ENCODE measurements at places on chromosomes 5 and 9.

GRCh38 chr5:139971202-139971725, 71.8 kb downstream of the NRG2 start:
- no peak for DNase-seq

GRCh38 chr5:154493274-154493673, 15.2 kb upstream of the HAND1 start:
- DNase-seq = no peak

DNA sequence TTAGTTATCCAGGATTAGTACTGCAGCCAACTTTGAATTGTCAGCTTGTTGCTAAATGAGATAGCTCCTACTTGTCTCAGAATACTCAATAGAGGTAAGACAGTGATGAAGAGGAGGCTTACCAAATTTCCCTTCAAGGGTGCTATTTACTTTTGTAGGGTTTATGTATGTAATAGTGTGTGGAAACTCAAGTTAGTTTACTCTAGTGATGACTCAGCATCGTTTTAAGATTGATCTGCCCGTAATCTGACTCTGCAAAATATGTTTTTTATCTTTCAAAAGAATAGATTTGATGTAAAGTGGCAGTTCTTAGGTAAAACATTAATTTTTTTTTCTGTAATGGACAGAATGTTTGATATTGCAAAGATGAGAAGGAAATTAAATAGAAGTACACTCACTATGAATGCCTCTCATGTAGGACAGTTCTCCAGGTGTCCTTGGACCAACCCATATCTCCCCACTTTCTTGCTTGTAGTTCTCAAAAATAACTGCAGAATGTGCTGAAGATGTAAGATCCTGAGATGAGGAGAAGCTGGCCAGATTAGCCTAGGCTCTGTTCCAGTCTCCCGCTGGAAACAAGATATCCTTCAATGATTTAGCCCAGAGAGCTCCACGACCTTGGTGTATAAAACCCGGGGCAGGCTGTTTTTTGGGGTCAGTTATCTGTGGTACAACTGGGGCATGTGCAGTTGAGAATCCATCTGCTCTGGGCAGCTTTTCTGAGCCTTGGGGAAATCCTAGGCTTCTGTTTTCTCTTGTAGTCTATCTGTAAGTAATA, 24.4 kb upstream of the MROH2B start:
- no peak for DNase-seq

DNA sequence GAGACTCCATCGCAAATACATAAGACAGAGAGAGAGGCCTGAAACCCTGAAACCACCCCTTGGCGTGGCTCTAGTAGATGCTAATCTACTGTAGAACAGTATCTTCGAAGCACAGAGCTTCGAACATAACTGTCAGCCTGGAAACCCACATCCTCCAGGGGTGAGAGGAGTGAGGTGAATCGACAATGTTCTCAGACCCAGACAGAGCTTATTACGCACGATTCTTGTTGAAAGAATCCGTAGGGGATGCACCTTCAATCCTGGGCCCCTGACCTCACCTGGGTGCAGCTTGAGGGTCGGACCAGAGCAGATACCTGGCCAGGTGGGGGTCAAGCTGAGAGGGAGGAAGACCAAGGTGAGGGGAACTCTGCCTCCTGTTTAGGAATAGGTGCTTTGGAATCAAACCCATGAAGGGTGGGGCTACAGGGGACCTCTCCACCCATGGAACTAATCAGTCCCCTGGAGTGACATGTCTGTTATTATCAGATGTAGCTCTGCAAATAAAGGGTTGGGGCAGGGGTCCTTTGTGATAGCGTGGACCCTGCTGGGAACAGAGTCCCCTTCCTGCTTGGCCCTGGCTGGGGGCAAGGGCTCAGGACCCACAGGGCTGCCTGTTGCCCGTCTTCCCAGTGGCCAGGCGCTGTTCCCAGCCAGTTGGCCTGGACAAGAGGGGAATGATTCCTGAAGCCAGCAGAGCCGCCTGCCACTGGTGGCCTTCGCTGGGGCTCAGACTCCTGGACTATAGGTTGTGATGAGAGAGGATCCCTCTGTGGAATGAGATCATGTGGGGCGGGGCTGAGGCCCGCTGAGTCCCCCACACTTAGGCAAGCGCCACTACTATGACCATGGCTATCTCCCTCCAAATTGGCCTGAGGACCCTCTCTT, 41.2 kb downstream of the DBH start:
- peak; percentile 79 for DNase-seq

GRCh38 chr9:76018761-76019160, 128.3 kb downstream of the PCSK5 start:
- DNase-seq = no peak

- DNase-seq = no peak
These were observed 224.8 kb upstream of the WWC1 start for GRCh38 chr5:168066536-168067208.

DNA sequence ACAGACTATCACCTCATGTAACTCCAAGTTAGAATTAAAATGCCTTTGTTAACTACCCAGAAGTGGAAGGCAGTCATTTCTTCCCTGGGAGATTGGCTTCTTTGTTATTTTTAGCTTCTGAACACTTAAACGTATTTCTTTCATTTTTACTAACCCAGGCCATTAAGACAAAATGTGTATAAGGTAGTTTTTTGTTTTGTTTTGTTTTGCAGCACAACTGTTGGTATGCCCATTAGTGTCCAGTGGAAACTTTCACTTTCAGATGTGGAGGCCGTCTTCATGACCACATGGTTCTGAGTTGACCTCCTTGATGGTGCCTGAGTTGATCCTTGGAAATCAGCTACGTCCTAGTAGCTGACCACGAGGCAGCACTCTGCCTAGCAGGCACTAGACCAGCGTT, 264.6 kb upstream of the ZNF608 start:
- DNase-seq = no peak

- peak; percentile 31 for DNase-seq
These were observed 39.7 kb downstream of the ACTL7B start for GRCh38 chr9:108816037-108816436.

- no peak for DNase-seq
These were observed 143.2 kb downstream of the RMI1 start for GRCh38 chr9:84123648-84124406.

DNA sequence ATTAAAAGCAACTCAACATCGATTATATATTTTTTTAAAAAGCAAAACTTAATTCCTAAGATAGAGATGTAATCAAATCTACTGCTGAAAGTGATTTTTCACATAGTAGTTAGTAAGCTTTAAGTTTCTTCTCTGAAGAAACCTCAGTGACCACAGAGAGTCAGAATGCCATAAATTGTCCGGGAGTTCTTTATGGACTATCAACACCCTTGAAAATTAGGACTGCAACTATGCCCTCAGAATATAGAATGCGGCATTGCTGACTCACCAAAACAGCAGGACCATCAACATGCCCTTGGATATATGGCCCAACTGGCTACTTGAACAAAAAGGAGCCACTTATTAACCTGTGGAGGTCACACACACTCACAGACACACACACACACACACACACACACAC, 228.9 kb upstream of the SNX2 start:
- DNase-seq = no peak

DNA sequence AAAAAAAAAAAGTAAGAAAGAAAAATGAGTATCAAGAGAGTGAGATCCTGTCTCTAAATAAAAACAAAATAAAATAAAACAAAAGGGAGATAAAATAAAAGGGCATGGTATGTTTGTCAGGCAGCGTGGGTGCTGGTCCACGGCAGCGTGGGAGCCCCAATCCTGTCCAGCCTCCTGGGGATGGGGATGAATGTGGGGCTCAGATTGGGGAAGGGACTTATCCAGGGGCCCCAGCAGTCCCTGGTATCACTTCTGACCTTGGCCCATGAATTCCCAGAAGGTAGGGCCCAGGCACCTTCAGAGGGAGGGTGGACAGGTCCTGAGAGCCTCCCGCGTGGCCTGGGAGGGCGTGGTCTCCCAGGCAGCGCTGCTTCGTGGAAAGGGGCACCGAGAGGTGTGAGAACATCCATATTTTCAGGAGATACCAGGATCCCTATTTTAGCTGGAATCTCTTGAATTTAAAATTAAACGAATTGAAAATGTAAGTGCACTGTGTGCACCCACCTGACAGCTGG, 71.2 kb downstream of the ZNF354C start:
- DNase-seq = no peak

- DNase-seq = no peak
These were observed 73.4 kb downstream of the NFIB start for GRCh38 chr9:14240537-14240936.

DNA sequence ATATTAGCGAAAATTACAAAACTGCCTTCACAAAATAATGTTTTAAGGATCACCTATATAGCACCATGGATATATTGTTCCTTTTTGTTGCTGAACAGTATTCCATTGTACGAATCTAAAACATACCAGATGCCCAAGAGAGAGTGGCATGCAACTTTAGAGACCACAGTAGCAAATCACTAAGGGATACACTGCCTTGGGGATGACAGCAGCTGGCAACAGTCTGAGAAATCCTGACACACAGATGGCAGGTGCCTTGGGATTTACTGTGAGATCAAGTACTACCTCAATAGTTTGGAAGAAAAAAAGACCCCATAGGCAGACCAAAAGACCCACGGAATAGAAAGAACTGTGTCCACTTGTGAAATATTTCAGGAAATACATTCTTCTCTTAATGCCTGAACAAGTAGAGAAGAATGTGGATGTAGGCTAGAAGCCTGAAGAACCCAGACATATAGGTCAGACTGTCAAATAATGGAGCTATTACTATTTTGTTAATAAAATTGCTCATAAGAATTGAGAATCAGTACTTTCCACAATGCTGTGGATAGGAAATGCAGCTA, 53.4 kb downstream of the PLPP1 start:
- DNase-seq = no peak

DNA sequence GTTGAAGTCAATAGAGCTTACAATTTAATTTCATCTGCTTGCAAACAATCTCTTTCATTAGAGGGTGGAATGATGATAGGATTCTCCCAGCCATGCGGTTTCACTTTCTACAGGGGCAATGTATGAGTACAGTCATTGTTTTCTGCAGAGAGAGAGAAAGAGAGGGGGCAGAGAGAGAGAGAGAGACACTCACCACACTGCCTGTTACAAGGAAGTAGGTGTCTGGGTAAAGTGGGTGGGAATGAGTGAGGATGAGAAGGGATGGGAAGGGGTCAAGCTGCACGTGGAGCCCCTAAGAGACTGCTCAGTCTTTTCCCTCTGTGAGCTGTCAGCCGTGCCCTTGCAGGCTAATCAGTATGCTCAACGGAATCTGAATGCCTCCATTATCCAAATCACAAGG, 454.3 kb downstream of the KDM4C start:
- DNase-seq = no peak

GRCh38 chr9:84314306-84314705, 26.3 kb downstream of the SLC28A3 start:
- DNase-seq = no peak

- no peak for DNase-seq
These were observed 97.0 kb upstream of the VCAN start for GRCh38 chr5:83374547-83374946.

DNA sequence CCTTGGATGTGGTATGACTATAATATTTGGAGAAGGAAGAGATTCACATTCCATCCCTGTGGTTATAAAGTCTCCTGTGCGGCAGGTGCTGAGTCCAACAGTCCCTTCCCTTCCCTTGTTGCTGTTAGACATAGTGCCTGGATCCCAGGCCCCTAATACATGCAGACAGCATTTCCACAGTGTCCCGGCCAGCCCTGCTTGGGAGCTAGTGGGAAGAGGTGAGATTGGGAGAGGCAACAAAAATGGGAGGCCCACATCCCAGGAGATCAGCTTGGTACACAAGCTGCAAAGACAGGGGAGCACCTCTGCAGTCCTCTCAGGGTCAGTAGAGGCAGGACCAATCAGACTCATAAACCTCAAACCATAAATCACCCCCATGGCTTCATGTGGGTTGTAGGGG, 3.3 kb upstream of the NEURL1B start:
- DNase-seq = no peak

- no peak for DNase-seq
These were observed 9.0 kb downstream of the GPX3 start for GRCh38 chr5:151029179-151030055.

GRCh38 chr5:53946405-53947100, 363.8 kb downstream of the ARL15 start:
- no peak for DNase-seq

DNA sequence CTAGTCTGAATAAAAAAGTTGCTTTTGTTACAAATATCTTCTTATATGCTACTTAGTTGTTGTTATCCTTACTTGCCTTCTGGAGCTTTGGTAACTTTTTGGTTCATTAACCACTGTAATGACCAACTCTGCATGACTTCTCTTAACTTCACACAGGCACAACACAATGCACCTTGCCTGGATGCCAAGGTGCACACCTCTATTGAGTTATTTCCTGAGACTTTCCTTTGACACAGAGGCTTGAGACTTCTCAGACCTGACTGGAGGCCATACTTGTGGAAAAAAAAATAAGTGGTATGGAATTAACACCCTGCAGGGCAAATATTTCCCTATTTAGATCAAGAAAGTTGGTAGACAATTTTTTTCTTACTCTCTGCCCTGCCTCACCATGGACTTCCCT, 1925.6 kb downstream of the EFNA5 start:
- no peak for DNase-seq

DNA sequence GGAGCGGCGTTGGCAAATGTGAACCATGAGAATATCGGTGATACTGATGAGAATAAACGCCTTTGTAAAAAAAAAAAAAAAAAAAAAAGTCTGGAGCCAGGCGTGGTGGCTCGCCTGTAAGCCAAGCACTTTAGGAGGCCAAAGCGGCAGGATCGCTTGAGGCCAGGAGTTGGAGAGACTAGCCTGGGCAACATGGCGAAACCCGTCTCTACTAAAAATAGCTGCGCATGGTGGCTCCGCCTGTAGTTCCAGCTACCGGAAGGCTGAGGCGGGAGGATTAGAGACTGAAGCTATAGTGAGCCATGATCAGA, 425 bp upstream of the NFX1 start:
- DNase-seq = no peak

DNA sequence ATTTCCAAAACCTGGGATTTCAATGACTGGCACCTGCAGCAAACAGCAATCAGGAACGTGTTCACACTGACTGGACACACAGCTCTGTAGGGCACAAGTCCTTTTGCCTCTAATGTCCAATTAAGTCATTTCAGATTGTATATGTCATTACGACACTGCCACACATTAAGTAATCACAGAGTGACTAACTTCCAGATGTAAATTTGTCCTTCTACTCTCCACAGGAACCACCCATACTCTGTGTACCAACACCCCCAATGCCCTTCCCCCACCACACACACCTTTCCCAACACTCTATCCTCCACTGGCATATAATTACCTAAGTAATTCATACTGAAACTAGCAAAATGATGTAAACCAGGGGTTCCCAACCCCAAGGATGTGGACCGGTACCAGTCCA, 30.5 kb downstream of the LARS1 start:
- no peak for DNase-seq

DNA sequence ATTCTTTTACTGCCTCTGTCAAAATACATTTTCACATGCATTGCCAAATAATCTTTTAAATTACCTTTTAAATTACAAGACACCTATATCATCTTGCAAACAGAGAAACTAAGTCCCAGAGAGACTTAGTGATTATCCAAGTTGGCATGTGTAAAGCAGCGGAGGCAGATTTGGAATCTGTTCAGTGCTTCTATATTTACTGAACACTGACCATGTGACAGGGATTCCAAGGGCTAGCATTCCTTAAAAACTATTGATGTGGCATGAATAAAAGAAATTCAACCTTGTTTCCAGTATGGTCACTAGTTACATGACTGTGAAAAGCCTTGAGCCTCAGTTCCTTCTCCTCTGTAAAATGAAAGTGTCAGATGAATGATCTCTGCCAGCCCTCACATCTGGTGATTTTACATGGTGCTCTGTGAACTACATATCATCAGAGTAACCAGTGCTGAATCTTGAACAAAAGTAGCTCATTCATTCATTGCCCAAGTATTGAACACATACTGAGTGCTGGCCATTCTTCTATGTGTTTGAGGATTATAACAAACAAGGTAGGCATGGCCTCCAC, 71.9 kb upstream of the PPP1R2B start:
- no peak for DNase-seq

Measured in hematopoietic multipotent progenitor cell treated with erythropoietin and hydrocortisone succinate and interleukin-3 and kit ligand, for 6 days (in vitro differentiated cells).